ENCODE measurements at places on chromosomes 2 and 18. TPM values are rescaled to one million over a fixed set of nuclear protein-coding genes. Genes with fewer than 3 reads are reported as not detected.

The LIMS2 gene
- polyA plus RNA-seq, result 17.9 TPM

The KCNG2 gene
- not detected for polyA plus RNA-seq

The SLC9A4 gene
- polyA plus RNA-seq, result not detected

The UGT1A4 gene
- polyA plus RNA-seq, result 103 TPM

The MOCOS gene
- 13.0 TPM for polyA plus RNA-seq

The NAT8 gene
- polyA plus RNA-seq, result 67.5 TPM

The CGREF1 gene
- 13.0 TPM for polyA plus RNA-seq

The POTEC gene
- not detected for polyA plus RNA-seq

The CCDC138 gene
- polyA plus RNA-seq, result 0.76 TPM

The RAB6C gene
- 0.02 TPM for polyA plus RNA-seq

The SLC5A7 gene
- polyA plus RNA-seq, result not detected

The KIAA2012 gene
- 0.61 TPM for polyA plus RNA-seq

The SKA1 gene
- 0.24 TPM for polyA plus RNA-seq

The ARHGAP15 gene
- polyA plus RNA-seq, result 11.5 TPM

The DSC3 gene
- 0.06 TPM for polyA plus RNA-seq

The LYPD1 gene
- 0.46 TPM for polyA plus RNA-seq

The NXPH2 gene
- polyA plus RNA-seq, result not detected

The NEB gene
- polyA plus RNA-seq, result 5.1 TPM

The EVX2 gene
- polyA plus RNA-seq, result not detected

The TEKT4 gene
- polyA plus RNA-seq, result not detected

The IL18R1 gene
- polyA plus RNA-seq, result 7.0 TPM

The APLF gene
- 0.18 TPM for polyA plus RNA-seq

The M1AP gene
- 0.06 TPM for polyA plus RNA-seq

The COL4A4 gene
- 0.80 TPM for polyA plus RNA-seq

The DYNAP gene
- not detected for polyA plus RNA-seq

The PTPN18 gene
- polyA plus RNA-seq, result 17.2 TPM

The ALKAL2 gene
- polyA plus RNA-seq, result 3.1 TPM

The TRIM43 gene
- not detected for polyA plus RNA-seq

The RMND5A gene
- 10.1 TPM for polyA plus RNA-seq

The ALPP gene
- not detected for polyA plus RNA-seq

All from liver (tissue), 10 donors.